RPMI7951 (cell line): ENCODE measurements at places on chromosomes 11 and 22. TPM values are rescaled to one million over a fixed set of nuclear protein-coding genes. Genes with fewer than 3 reads are reported as not detected.

RASD2 gene
- total RNA-seq, result 0.10 and 0.24 TPM in 2 replicates

C22orf31 gene
- not detected in 2 replicates for total RNA-seq

TEX54 gene
- total RNA-seq, result not detected in 2 replicates

PKNOX2 gene
- 2.1 and 2.8 TPM in 2 replicates for total RNA-seq

MED17 gene
- 36.5 and 41.3 TPM in 2 replicates for total RNA-seq

TMPRSS4 gene
- not detected in 2 replicates for total RNA-seq

PKP3 gene
- 0.84 and 2.9 TPM in 2 replicates for total RNA-seq

MRGPRE gene
- total RNA-seq, result not detected in 2 replicates

OR10D3 gene
- total RNA-seq, result not detected in 2 replicates
